ENCODE measurements at places on chromosomes 12 and 14.
A peak's percentile ranks its signal among the peaks of the same experiment; 100 is the strongest.

- H3K4me1 ChIP-seq, result no peaks in the 10 kb centered on the region
- H3K36me3 ChIP-seq, result no peaks in the 10 kb centered on the region
- DNase-seq, result no peak
- H3K4me3 ChIP-seq, result peak overlapping the region; percentile 68
- H3K27me3 ChIP-seq, result peaks cover 36% of the 10 kb centered on the region
Measured at GRCh38 chr12:76030341-76031080, 1.1 kb downstream of the PHLDA1 start.

GRCh38 chr12:76032043-76032981 is 736 bp upstream of the PHLDA1 start:
- peak overlapping the region; percentile 95 for H3K27ac ChIP-seq
- no peaks in the 10 kb centered on the region for H3K36me3 ChIP-seq
- peaks cover 31% of the 10 kb centered on the region for H3K4me1 ChIP-seq
- DNase-seq, result no peak

DNA sequence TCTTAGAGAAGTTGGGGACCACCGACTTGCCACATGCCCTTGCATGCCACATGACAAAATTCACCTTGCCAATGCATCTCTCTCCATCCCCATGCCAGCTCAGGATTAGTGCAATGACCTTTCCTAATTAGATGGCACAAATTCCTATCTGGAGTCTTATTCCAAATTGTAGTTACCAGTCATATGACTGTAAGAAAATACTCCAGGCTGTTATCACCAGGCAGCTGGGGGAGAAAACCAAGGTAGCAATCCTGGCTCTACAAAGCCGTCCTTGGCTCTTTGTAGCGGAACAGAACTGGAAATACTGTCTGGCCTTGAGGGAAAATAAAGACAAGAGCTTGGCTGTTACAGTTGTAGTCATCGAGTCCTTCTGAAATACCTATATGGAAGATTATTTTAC is 208.5 kb upstream of the DIO2 start:
- no peak overlapping the region for H3K4me3 ChIP-seq
- no peak for DNase-seq
- H3K4me1 ChIP-seq, result no peaks in the 10 kb centered on the region
- H3K36me3 ChIP-seq, result no peaks in the 10 kb centered on the region
- H3K27ac ChIP-seq, result no peak overlapping the region
- no peaks in the 10 kb centered on the region for H3K27me3 ChIP-seq

- no peak overlapping the region for H3K4me3 ChIP-seq
- DNase-seq, result no peak
- no peak overlapping the region for H3K27ac ChIP-seq
Measured at GRCh38 chr14:53144244-53144643, 8.9 kb downstream of the DDHD1 start.

- H3K4me1 ChIP-seq, result no peaks in the 10 kb centered on the region
- DNase-seq, result no peak
- no peak overlapping the region for H3K27ac ChIP-seq
- H3K4me3 ChIP-seq, result peak overlapping the region; percentile 75
Measured at GRCh38 chr14:72894323-72894622, 372 bp upstream of the DPF3 start.

DNA sequence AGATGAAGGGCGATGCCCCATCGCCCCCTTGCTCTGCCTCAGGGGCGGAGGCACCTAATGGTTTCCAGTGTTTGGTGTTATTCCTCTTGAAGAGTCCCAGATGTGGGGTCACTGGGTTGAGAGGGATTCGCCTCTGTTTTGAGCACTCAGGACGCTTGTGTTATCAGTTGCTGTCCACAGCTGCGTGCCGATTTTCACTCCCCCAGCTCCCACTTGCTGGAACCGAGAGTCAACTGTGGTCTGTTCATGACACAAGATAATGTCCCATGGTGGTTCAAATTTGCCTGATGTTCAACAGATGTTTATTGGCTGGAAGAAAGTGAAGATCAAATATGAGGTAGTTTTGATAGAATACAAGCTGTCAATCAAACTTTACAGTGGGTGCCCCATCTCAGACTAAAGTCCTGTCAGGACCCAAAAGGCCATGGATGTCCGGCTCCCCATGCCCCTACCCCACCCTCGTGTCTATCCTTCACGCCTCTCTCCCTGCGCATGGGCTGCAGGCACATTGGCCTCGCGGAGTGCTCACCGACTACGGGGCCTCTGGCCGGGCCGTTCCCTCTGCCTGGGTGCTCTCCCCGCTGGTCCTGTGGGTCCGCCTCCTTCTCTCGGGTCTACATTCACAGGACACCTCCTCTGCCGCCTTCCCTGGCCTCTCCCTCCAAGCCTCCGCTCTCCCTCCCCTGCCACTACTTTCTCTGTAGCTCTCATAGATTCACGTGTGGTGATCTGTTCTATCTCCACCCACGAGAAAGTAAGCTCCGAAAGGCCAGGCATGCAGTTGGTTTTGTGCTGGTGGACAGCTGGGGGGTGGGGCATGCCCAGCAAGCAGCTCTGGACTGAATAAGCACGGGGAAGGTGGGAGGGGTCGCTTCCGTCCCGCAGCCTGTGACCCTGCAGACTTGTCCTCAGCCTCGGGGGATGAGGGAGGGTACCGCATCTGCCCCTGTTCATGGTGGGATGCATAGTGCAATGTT is 6.8 kb upstream of the TRAF3 start:
- no peaks in the 10 kb centered on the region for H3K27me3 ChIP-seq
- H3K27ac ChIP-seq, result no peak overlapping the region
- H3K36me3 ChIP-seq, result no peaks in the 10 kb centered on the region
- H3K4me1 ChIP-seq, result peaks cover 25% of the 10 kb centered on the region
- H3K4me3 ChIP-seq, result no peak overlapping the region

DNA sequence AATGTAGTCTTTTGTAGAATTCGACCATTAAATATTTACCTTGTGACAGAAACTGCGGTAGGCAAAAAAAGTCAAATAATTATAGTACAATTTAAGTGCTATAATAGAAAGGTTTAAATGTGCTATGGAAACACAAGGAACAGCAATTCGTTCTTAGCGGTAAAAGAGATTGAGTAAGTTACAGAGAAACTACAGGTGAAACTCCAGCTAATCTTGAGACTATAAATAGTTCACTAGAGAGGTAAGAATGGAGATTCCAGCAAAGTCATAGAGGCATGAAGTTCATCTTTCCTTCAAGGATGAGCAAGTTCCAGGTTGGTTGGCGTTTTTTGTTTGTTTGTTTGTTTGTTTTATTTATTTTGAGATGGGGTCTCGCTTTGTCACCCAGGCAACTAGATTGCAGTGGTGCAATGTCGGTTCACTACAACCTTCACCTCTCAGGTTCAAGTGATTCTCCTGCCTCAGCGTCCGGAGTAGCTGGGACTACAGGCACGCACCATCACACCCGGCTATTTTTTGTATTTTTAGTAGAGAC is 878 bp upstream of the R3HDM2 start:
- no peaks in the 10 kb centered on the region for H3K27me3 ChIP-seq
- H3K27ac ChIP-seq, result peak overlapping the region; percentile 88
- H3K4me3 ChIP-seq, result peak overlapping the region; percentile 65
- peaks cover 19% of the 10 kb centered on the region for H3K4me1 ChIP-seq
- no peak for DNase-seq
- H3K36me3 ChIP-seq, result no peaks in the 10 kb centered on the region

DNA sequence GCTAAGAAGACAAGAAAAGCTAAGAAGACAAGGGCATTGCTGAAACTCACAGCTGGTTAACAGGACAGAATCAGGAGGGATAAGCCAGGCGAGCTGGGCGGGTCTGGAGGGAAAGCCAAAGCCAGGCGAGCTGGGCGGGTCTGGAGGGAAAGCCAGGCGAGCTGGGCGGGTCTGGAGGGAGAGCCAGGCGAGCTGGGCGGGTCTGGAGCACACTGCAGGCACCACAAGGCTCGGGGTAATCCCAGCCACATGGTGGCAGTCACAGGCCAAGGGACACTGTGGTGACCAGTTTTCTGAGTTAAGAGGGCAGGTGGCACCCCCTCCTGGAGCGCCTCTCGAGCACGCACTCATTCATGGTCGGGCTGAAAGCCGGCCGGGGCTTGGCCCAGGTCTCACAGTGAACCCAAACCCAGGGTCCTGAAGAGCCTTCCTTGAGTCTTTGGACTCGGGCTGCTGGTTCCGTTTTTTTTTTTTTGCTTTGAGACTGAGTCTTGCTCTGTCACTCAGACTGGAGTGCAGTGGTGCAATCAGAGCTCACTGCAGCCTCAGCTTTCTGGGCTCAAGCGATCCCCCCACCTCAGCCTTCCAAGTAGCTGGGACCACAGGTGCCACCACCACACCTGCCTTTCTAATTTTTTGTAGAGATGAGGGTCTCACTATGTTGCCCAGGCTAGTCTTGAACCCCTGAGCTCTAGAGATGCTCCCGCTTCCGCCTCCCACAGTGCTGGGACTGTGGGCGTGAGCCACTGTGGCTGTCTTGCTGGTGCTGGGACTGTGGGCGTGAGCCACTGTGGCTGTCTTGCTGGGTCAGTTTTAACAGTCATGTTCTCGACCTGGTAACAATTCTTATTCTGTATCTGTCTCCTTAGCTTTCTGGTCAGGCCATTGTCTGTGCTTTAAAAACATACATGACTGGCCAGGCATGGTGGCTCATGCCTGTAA is 40.2 kb downstream of the HSP90AA1 start:
- no peaks in the 10 kb centered on the region for H3K4me1 ChIP-seq
- no peak overlapping the region for H3K27ac ChIP-seq
- no peaks in the 10 kb centered on the region for H3K27me3 ChIP-seq
- DNase-seq, result peak; percentile 84
- H3K36me3 ChIP-seq, result peaks cover 100% of the 10 kb centered on the region

DNA sequence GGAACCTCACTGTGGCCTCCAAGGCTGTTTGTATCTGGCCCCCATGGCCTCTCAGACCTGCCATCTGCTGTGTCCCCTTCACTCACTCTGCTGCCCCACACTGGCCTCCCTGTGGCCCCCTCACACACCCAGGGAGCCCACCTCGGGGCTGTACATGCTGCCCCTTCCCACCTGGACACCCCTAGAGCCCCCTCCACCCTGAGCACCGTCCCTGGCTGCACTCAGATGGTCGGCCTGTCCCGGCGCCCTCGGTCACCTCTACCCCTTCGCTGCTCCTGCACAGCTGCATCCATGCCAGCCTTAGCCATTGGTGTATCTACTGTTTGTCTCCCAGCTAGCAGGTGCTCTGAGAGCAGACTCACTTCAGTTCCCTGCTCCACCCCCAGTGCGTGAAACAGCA is 144.4 kb downstream of the RIMBP2 start:
- no peak for DNase-seq
- H3K27ac ChIP-seq, result no peak overlapping the region
- no peaks in the 10 kb centered on the region for H3K27me3 ChIP-seq
- no peak overlapping the region for H3K4me3 ChIP-seq

GRCh38 chr12:49089821-49090773 is 4.5 kb downstream of the DHH start:
- peak overlapping the region; percentile 38 for H3K4me3 ChIP-seq
- H3K27me3 ChIP-seq, result peaks cover 55% of the 10 kb centered on the region
- peaks cover 27% of the 10 kb centered on the region for H3K4me1 ChIP-seq

DNA sequence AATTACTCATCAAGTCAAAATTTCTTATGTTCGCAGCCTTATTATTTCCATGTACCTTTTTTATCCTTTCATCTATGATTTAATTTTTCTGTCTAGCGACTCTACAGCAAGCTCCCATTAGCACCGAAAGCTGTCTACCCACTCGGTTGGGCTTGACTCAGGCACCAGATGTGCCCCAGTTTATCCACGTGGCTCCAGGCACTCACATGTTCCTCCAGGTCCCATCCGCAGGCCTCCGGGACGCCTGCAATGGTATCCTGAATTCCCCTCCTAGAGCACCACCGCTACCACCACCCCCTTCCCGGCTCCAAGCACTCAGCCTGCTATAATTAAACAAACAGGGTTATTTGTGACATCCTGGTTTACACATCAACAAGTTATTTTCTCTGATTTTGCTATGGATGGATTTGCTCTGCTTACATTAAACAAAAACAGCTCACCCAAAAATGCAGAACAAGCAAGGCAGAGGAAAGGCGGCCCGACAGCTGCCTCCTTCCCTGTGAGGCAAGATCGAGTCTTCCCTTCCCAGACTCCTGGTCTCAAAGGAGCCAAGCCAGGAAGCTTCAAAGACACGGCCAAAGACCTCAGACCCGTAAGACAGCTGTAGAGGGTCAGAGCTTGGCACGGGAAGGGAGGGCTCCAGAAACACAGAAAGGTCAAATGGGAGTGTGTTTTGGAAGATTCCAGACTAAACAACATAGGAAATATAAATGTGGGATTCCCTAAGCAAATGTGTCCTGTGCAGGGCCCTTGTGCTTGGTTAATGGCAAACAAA is 253.8 kb downstream of the TTC8 start:
- no peaks in the 10 kb centered on the region for H3K27me3 ChIP-seq
- no peak overlapping the region for H3K4me3 ChIP-seq
- no peak for DNase-seq
- H3K4me1 ChIP-seq, result no peaks in the 10 kb centered on the region
- no peaks in the 10 kb centered on the region for H3K36me3 ChIP-seq

DNA sequence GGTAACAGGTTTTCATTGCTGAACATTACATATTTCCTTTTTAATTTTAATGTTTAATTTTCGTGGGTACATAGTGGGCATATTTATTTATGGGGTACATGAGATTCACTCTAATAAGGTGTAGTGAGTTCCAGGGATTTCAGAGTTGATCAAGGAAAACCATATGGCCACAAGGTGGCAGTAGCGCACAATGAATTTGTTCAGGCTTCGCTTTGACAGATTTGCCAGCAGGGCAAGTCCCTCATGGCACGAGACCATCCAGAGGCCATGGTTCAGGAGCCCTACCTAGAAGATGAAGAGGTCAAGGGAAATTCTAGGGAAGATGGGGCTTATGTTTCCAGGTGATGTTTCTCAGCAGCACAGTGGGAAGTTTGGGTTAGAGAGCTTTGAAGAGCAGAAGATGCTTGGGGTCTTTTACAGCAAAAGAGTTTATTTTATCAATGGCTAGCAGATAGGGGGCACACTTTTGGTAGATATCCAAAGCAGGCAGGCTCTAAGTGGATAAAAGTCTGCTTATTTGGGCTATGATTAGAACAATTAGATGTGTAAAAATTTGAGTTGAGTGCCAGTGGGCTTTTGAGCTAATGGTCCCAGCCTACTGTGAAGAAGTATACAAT is 1004.4 kb downstream of the AACS start:
- no peak for DNase-seq
- H3K4me3 ChIP-seq, result no peak overlapping the region
- H3K36me3 ChIP-seq, result no peaks in the 10 kb centered on the region
- H3K27me3 ChIP-seq, result no peaks in the 10 kb centered on the region
- H3K4me1 ChIP-seq, result no peaks in the 10 kb centered on the region

DNA sequence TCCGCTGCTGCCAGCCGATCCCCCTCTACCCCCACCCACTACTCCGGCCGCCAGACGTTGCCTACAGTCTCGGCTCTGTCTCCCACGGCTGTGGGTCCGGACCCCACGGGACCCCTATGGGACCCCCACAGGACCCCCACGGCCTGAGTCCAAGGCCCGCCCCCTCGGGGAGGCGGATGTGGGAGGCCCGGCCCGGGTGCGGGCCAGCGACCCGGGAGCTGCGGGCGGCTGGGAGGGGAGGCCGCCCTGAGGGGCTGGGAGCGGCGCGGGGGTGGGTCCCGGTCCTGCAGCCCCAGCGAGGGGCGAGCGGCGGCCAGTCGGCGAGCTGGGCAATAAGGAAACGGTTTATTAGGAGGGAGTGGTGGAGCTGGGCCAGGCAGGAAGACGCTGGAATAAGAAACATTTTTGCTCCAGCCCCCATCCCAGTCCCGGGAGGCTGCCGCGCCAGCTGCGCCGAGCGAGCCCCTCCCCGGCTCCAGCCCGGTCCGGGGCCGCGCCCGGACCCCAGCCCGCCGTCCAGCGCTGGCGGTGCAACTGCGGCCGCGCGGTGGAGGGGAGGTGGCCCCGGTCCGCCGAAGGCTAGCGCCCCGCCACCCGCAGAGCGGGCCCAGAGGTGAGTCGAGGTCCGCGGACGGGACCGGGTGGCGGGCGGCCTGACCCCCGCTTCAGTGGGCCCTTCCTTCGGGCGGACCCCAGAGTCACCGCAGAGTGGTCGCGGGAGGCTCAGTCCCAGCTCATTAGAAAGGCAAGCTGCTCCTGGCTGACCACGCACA is at the start of gene ACVRL1:
Gene ACVRL1 (plus strand): TSS at position 422 of the 773 bp plus-strand sequence. CDS start 4,971 bp downstream, outside the sequence.
- H3K4me1 ChIP-seq, result peaks cover 64% of the 10 kb centered on the region
- peaks cover 35% of the 10 kb centered on the region for H3K27me3 ChIP-seq
- no peaks in the 10 kb centered on the region for H3K36me3 ChIP-seq
- DNase-seq, result no peak
